Stimulated activated CD4-positive, alpha-beta T cell treated with anti-CD3 and anti-CD28 coated beads, Interleukin-15, amount 100 ng/mL, for 1 hour (primary cell): ENCODE measurements at places on chromosomes 13 and 19.
A peak's percentile ranks its signal among the peaks of the same experiment; 100 is the strongest.

- DNase-seq: peak; percentile 67
Measured at GRCh38 chr19:4327252-4327876, 11.3 kb downstream of the STAP2 start.

DNA sequence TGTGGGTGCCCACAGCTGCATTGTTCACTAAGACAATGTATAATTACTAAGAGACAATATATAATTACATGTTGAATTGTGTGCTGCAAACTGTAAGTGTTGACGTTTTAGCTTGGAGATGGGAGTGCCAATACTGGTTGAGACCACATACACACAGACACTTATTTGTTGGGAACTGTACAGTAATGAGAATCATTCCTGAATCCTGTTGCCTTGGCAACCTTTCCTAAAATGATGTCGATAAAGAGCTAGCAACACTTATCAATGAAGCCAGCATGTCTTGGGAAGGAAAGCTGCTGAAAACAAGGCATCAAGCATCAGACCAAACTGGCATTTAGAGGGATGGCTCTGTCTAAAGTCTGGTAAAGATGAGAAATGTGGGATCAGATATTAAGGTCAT, 51.3 kb downstream of the PCDH8 start:
- DNase-seq: no peak

GRCh38 chr19:42276821-42277220, 7.8 kb downstream of the CIC start:
- no peak for DNase-seq

- no peak for DNase-seq
Measured at GRCh38 chr13:40456979-40457553, 209.4 kb downstream of the FOXO1 start.

GRCh38 chr19:6017576-6017975, 39.6 kb upstream of the RANBP3 start:
- no peak for DNase-seq

DNA sequence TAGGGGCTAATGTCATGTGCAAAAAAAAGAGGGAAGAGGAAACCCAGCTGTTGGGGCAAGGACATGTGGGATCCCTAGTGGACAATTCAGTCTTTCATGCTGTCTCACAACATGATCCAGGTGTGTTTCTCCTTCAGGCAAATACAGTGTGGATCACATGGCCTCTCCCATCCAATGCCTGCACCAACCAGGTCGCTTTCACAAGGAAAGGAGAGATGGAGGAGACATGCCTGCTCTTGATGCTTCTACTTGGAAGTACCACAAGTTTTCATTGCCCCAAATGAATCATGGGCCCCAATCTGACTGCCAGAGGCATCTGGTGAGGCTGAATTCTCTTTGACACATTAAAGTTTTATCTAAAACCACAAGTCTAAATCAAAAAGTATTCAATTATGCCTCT, 82.1 kb downstream of the DLEU7 start:
- no peak for DNase-seq

- no peak for DNase-seq
Measured at GRCh38 chr13:61214551-61214950, 201.1 kb downstream of the PCDH20 start.

DNA sequence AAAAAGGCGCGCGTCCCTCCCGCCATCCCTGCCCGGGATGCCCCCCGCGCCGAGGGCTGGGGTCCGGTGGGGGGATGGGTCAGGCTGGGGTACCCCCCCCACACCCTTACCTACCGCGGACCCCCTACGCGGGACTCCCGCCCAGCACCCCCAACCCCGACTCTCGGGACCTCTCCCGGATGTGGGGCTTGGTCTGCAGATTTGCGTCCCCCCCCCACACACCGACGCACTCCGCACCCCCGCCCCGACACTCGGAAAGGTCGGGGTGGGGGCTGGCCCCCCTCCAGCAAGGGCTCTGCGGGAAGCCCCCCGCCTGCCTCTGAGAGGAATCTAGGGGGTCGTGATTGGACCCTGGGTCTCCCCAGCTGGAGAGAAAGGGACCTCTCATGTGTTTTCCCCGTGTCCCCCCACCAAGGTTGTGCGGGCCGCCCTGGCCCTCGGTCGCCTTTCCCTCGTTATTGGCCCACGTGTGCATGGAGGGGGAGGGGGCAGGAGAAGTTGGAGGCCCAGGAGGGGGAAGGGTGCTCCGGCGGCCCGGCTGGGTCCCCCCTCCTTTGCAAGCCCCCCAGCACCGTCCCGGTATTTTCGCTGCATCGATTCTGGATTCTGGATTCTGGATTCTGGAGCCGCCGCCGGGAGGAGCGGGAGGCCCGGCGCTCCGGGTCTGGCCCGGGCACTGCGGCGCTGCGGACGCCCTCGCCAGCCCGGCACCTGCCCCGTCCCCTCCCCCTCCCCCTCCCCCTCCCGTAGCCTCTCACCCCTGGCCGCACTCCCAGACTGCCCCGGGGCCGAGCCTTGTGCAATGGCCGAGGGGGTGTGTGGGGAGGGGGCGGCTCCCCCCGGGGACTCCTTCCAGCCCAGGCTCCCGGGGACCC, 607 bp downstream of the NFIC start:
- no peak for DNase-seq

GRCh38 chr19:49431330-49431749, 6.2 kb downstream of the GFY start:
- DNase-seq: no peak

GRCh38 chr19:38057959-38058690, 151.1 kb downstream of the SIPA1L3 start:
- no peak for DNase-seq

DNA sequence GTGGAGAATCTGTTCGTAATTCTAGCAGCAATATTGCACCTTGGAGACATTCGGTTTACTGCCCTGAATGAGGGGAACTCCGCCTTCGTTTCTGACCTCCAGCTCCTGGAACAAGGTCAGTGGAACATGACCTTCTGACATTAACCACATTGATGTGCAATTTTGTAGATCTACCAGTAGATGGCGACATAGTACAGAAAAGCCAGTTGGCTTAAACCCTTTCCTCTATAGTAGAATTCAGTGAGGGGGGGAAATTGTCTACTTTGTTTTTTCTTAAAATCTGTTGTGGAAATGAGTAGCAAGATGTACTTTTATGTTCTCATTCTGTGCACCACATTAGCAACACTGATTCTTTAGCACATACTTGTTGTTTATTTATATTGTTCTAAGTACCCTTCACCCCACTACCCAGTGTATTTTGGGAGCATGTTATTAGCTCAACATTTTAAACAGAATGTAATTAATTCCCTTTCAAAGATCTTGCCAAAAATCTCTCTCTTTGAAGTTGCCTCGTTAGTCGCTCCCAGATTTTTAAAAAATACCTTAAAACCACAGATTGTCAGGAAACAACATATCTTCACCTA, 332.2 kb downstream of the MYO16 start:
- DNase-seq: no peak

- DNase-seq: peak; percentile 5
Measured at GRCh38 chr13:51534041-51534817, 50.0 kb upstream of the WDFY2 start.

GRCh38 chr13:46640843-46641242, 87.9 kb downstream of the LRCH1 start:
- DNase-seq: no peak
